ENCODE measurements at places on chromosomes 12 and 14.

GRCh38 chr12:112905451-112906089 is 1.2 kb upstream of the OAS1 start:
- no peak for DNase-seq

GRCh38 chr12:57025196-57025595 is 8.9 kb upstream of the TAC3 start:
- no peak for DNase-seq

- DNase-seq, result no peak
These were observed 33.4 kb upstream of the SMOC1 start for GRCh38 chr14:69845787-69846186.

DNA sequence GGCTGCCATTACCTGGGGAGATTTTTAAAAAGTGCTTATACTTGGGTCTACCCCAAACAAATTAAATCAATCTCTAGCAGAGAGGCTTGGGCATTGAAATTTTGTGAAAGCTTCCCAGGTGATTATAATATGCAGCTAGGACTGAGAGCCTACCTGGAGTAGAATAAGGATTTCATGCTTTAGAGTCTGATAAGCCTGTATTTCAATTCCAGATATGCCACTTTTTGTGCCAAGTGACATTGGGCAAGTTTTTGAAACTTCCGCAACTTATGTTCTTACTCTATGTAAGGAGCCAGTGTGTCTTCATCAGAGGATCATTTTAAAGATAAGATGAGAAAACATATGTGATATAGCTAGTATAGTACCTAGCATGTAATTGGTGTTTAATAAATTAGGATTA is 159.8 kb upstream of the LRIG3 start:
- no peak for DNase-seq

DNA sequence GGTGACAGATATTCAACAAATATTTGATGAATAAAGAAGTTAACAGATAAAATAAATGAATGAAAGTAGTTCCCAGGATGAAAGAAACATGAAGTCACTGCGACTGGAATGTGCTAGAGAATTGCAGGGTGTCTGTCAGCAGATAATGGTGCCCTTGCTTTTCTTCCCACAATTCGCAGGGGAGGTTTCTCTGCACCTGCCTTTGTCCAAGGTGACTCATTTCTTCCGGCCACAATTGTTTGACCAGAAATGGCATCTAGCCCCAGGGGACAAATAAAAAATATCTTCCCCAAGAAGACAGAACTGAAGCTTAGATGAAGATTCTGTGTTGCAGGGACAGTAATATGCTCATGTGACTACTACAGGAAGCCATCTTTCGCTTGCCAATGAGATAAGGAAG is 316.1 kb upstream of the TBX3 start:
- no peak for DNase-seq

DNA sequence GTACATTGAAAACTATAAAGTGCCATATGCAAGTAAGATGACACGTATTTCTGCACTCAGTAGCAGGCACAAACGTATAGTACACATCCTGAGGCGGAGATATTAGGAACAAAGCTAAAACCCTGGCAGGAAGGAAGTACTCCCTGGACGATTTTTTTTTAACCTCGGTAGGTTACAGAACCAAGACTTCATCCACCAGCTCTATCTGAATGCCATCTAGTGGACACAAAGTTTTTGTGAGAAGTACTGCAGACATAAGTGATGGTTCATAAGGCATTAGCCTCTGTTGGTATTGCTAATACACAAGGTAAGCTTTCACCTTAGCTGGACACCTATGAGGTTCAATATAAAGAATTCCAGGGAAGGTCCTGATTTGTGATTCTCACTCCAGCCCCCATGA is 83.0 kb upstream of the CCDC196 start:
- no peak for DNase-seq

- no peak for DNase-seq
These were observed 330.5 kb downstream of the PAWR start for GRCh38 chr12:79360286-79360685.

Data from transverse colon (tissue), 4 donors.